T-helper 9 cell (primary cell): ENCODE measurements at places on chromosomes 2 and 18.

- DNase-seq, result no peak
Measured at GRCh38 chr2:14790041-14790640, 157.6 kb downstream of the LRATD1 start.

GRCh38 chr2:46701152-46701551 is 214.5 kb downstream of the MCFD2 start:
- DNase-seq, result no peak

DNA sequence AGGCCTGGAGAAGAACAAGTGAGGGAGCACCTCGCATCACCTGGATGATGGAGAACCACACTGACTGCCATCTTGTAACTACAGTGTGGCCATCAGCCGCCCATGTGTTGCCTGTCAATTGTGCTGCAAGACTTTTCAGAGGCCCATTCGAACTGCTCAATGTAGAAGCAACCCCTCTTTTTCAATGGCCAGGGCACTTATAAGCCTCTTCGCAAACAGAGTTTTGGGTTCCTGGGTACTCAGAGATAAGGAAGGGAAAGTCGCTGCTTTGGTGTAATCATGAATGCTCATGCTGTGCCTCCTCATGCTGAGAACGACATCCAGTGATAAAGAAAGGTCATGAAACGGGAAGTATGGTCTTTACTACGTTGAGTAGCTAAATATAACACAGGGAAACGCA is 143.9 kb upstream of the SLC39A10 start:
- DNase-seq, result no peak

DNA sequence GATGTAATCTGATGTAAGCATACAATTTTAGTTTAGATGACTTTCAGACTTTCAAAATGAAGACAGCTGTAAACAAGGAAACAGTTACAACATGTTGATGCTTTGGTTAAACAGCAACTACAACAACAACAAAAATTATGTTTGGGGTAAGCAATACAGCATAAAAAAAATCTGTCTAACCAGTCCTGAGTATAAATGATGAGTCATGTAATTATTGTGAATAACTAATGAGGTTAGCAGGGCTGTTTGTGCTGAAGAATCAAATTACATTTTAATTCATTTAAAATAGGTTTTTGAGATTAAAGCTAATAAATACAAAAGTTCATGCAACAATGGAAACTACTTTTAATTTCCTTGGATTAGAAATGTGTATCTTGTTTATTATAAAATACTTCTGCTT is 266.9 kb downstream of the LRP1B start:
- DNase-seq, result no peak

DNA sequence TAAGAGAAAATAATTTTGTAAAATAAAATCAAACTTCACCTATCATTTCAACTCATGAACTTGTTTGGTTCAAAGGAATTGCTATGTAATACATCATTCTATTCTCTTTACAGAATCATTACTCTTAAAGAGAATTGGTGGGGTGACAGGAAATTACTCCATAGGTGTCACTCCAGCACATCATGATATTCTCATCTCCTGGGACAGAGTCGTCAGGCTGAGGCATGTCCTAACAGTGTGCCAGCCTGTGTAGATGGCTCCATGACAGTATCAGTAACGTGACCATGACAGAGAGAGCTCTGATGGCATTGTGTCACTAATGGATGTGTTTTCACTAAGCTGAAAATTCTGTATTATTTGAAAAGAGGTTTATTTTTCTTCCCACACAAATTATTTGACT is 13.9 kb downstream of the SPATS2L start:
- DNase-seq, result no peak
